ENCODE measurements at places on chromosomes 3 and 15. TPM values are rescaled to one million over a fixed set of nuclear protein-coding genes. Genes with fewer than 3 reads are reported as not detected.

DNA sequence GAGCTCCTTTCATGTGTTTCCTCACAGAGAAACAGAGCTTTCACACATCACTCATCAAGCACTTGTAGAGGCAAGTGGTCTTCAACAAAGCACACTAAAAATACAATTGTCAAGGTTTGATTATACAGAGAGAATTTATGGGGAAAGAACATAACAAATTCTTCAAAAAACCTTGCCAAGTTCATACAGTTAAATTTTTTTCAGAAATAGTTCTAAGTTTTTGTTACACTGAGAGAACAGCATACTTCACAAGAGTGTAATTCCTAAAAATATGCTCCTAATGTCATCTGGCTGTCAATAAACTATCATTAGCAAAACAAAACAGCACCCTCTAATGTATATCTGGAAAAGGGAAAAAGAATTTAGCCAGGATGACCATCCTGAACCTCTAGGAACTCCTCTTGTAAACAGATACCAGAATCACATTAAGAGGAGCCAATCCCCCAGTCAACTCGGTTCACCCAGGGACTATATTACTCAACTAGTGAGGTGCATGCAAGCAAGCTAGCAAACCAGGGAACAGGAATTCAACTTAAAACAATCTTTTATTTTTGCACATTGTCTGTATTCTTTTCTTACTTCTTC, 63.3 kb downstream of the RAD18 start:
- H3K36me3 ChIP-seq: peaks cover 31% of the 10 kb centered on the region
- DNase-seq: no peak
- peaks cover 6% of the 10 kb centered on the region for H3K4me1 ChIP-seq
- no peak overlapping the region for H3K4me3 ChIP-seq
- no peak overlapping the region for H3K27ac ChIP-seq

- H3K27me3 ChIP-seq: no peaks in the 10 kb centered on the region
- peaks cover 65% of the 10 kb centered on the region for H3K4me1 ChIP-seq
- H3K27ac ChIP-seq: peak overlapping the region; percentile 45
- DNase-seq: no peak
- no peak overlapping the region for H3K4me3 ChIP-seq
These were observed 91.4 kb downstream of the SMAD3 start for GRCh38 chr15:67156834-67157233.

PRSS50 gene
- not detected for total RNA-seq

- H3K4me3 ChIP-seq: no peak overlapping the region
- H3K4me1 ChIP-seq: no peaks in the 10 kb centered on the region
- H3K27me3 ChIP-seq: peaks cover 5% of the 10 kb centered on the region
- no peak for DNase-seq
- no peaks in the 10 kb centered on the region for H3K36me3 ChIP-seq
- H3K27ac ChIP-seq: no peak overlapping the region
These were observed 104.9 kb downstream of the SOX14 start for GRCh38 chr3:137869022-137869421.

SLC22A13 gene
- 0.78 TPM for total RNA-seq

GRCh38 chr15:61159901-61160300, 69.2 kb downstream of the RORA start:
- H3K27ac ChIP-seq: no peak overlapping the region
- DNase-seq: no peak
- no peak overlapping the region for H3K4me3 ChIP-seq
- H3K27me3 ChIP-seq: peaks cover 33% of the 10 kb centered on the region

DNA sequence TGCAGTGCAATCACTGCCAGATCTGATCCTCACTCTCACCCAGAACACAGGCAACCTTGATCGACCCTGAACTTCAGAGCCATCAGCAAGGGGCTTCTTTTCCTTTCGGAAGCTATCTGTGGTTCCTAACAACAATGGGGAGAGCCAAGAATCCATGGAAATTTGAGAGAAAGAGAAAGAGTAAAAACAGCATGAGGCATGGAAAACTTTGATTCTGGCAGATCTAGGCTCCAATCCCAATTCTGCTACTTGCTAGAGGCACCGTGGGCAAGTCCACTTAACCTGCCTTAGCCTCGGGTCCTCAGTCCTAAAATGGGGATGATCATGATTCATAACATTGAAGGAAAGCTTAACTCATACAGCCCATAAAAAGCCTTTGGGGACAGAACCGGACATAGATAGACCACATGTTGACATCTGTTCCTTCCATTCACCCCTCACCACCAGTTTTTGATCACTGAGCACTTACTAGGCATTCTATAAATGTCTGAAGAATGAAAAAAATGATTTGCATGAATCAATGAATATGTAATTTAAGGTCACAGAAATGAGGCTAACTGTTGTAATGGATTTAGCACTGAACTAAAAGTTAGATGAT, 605.7 kb upstream of the CFAP20DC start:
- H3K36me3 ChIP-seq: no peaks in the 10 kb centered on the region
- H3K27ac ChIP-seq: no peak overlapping the region
- no peaks in the 10 kb centered on the region for H3K4me1 ChIP-seq
- no peak for DNase-seq

- H3K27ac ChIP-seq: peak overlapping the region; percentile 7
- peaks cover 16% of the 10 kb centered on the region for H3K4me1 ChIP-seq
- H3K27me3 ChIP-seq: no peaks in the 10 kb centered on the region
- H3K4me3 ChIP-seq: no peak overlapping the region
- no peak for DNase-seq
These were observed 133.5 kb upstream of the STT3B start for GRCh38 chr3:31399271-31399670.

NR2E3 gene
- total RNA-seq: not detected

- DNase-seq: no peak
- H3K36me3 ChIP-seq: no peaks in the 10 kb centered on the region
- no peak overlapping the region for H3K27ac ChIP-seq
These were observed 25.3 kb upstream of the PIAS1 start for GRCh38 chr15:68028888-68029207.

DNA sequence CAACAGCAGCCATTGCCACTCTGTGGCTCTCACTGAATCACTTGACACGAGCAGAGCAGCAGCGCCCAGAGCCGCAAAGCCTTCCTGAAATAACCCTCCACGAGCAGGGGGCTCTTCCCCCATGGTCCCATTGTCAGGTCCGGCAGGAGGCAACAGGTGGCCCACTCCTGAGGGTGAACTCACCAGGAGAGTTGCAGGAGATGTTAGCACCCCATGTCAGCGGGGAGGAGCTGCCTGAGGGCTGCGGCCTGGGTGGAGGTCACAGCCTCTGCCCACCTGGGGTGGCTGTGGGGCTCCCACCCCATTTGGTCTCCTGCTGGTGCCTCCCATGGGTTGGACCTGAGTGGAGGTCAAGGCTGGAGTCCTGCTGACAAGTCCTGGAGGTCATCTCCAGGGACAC, 12.3 kb upstream of the C3orf22 start:
- H3K27me3 ChIP-seq: peaks cover 10% of the 10 kb centered on the region
- no peaks in the 10 kb centered on the region for H3K4me1 ChIP-seq
- no peak overlapping the region for H3K4me3 ChIP-seq
- DNase-seq: no peak
- H3K27ac ChIP-seq: no peak overlapping the region

DNA sequence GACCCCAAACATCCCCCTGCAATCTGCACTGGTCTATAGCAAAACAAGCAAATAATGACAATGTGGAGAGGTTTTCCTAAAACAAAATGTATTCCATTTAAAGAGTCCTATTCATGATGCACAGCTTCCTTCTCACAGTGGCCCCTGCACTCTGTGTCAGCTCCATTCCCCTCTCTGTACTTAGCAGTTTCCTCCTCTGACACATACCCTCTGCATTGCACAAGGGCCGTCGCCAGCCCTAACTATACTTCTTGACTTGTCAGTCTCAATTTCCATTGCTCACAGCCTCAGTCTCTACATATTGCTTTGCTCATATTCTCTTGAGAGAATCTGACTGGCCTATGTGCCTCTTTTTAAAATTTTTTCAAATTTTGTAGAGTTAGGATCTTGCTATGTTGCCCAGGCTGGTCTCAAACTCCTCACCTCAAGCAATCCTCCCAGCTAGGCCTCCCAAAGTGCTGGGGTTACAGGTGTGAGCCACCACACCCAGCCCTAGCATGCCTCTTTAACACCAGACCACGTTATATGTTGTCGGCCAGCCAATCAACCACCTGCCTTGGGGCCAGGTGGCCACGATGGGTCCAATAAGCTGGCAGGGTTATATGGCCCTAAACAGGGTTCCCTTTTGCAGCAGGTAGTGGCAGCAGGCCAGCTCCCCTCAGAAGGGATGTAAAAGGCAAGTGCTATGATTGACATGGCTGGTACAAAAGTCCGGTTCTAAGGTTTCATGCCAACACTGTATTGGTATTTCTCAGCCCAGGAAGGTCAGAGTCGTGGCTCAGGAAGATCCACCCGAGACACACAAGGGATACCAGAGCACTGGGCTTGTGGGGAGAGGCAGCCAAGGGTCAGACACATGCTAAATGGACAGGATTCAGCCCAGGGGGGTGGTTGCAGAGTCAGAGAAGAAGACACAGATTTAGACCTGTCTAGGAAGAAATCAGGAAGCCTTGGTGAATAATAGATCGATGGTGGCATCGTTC, 59.0 kb upstream of the SMAD3 start:
- H3K27me3 ChIP-seq: peaks cover 9% of the 10 kb centered on the region
- H3K36me3 ChIP-seq: no peaks in the 10 kb centered on the region
- no peak overlapping the region for H3K27ac ChIP-seq
- H3K4me1 ChIP-seq: peaks cover 7% of the 10 kb centered on the region
- no peak overlapping the region for H3K4me3 ChIP-seq

IL17RE gene
- 3.2 TPM for total RNA-seq

THRB gene
- total RNA-seq: not detected

GNAT1 gene
- not detected for total RNA-seq

- peaks cover 33% of the 10 kb centered on the region for H3K4me1 ChIP-seq
- H3K36me3 ChIP-seq: peaks cover 3% of the 10 kb centered on the region
- no peak overlapping the region for H3K4me3 ChIP-seq
- no peak for DNase-seq
These were observed 19.7 kb downstream of the DAPK2 start for GRCh38 chr15:64026591-64026990.

ZNF197 gene
- 11.6 TPM for total RNA-seq

EPHB1 gene
- total RNA-seq: 5.2 TPM

ATP10A gene
- 47.9 TPM for total RNA-seq

ZPLD1 gene
- not detected for total RNA-seq

GRCh38 chr3:194736277-194736895, 50.7 kb downstream of the FAM43A start:
- no peak overlapping the region for H3K27ac ChIP-seq
- peaks cover 9% of the 10 kb centered on the region for H3K27me3 ChIP-seq
- H3K4me3 ChIP-seq: no peak overlapping the region
- no peaks in the 10 kb centered on the region for H3K36me3 ChIP-seq
- DNase-seq: no peak
- H3K4me1 ChIP-seq: no peaks in the 10 kb centered on the region

GRCh38 chr3:126546549-126547239, 12.0 kb downstream of the C3orf22 start:
- no peak overlapping the region for H3K27ac ChIP-seq
- no peak overlapping the region for H3K4me3 ChIP-seq
- no peaks in the 10 kb centered on the region for H3K4me1 ChIP-seq

MFSD1 gene
- 21.2 TPM for total RNA-seq

GP9 gene
- total RNA-seq: not detected

ARL14 gene
- not detected for total RNA-seq

DNA sequence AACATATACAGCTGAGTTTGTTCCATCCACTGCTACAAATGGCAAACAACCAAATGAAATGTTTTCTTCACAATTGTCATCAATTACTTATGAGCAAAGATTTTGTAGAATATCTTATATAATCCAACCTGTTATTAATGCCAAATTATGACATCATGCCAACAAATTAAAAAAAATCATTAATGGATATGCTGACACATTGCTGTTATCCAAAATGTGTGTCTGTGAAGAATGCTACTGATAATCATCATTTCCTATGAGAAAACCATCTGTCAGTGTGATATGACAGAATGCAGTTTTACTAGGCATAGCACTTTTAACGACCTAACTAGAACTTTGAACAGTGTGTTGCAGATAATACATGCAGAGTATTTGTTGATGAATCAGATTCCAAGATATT, 556.5 kb upstream of the KCNMB2 start:
- H3K36me3 ChIP-seq: no peaks in the 10 kb centered on the region
- DNase-seq: no peak
- no peaks in the 10 kb centered on the region for H3K4me1 ChIP-seq
- no peak overlapping the region for H3K27ac ChIP-seq
- no peaks in the 10 kb centered on the region for H3K27me3 ChIP-seq
- no peak overlapping the region for H3K4me3 ChIP-seq

All from activated T-helper 1 cell treated with anti-CD3 and anti-CD28 coated beads, Interleukin-12 subunit alpha, Interleukin-12 subunit beta, Interleukin-2, Interleukin-4 antibody, amounts not matched to agents 30 ng/mL and 10 ng/mL and 1 ng/mL, durations not matched to agents 14 hours and 24 hours and 36 hours (primary cell).